NB4 (cell line): ENCODE measurements at places on chromosomes 2 and 18.

DNA sequence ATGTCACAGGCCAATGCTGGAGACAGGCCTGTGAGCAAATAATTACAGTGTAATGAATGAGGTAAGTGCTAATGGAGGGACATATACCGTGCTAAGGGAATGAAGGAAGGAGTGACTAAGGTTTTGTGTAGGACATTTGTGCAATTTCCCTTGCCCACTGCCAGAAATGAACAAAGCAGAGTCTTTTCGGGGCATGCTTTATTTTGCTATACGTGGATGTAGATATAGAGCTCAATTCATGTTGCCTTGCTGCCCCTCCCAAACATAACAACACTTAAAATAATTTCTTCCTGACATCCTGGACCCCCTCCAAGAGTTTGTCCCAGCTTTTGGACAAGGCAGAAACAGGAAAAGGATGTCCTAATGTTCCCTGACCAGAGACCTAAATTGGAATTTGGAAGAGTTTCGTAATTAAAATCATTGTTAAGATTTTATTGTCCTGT is 23.7 kb upstream of the CD28 start:
- no peak for DNase-seq

- DNase-seq, result no peak
Measured at GRCh38 chr2:186882511-186883071, 33.6 kb upstream of the ZSWIM2 start.

- peak; percentile 54 for DNase-seq
Measured at GRCh38 chr18:961644-962355, 57.1 kb downstream of the ADCYAP1 start.

GRCh38 chr18:8287196-8287885 is 321.9 kb upstream of the RAB12 start:
- no peak for DNase-seq

GRCh38 chr2:73000808-73001570 is 70.5 kb downstream of the SFXN5 start:
- no peak for DNase-seq

DNA sequence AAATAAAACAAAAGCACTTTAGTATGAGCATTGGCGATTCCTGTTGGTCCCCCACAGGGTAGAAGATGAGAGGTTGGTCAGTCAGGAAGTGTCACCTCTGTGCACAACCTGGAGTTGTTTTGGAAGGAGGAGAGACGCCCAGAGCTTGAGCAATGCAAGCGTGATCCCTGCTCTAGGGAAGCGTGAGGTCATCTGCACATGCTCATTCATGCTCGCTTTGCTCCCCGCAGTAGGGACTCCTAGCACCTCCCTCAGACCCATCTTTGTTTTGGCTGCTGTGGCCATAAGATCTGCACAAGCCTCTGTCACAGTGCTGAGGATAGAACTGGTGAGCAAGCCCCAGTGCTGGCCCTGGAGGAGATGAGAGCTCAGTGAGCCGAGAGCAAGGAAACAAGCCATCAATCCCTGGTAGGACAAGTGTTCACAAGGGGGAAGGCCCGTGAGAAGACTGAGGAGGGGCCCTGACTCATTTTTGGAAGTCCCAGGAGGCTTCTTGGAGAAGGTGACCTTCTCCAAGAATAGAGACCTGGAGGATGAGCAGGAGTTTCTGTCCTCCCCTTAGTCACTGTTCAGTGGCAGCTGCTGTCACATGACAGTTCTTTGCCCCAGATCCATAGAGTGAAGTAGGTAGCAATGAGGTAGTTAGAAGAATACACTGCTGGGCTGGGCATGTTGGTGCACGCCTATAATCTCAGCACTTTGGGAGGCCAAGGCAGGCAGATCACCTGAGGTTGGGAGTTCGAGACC is 13.3 kb upstream of the ATP8B1 start:
- DNase-seq, result no peak
